ENCODE measurements at places on chromosomes 5 and 9. TPM values are rescaled to one million over a fixed set of nuclear protein-coding genes. Genes with fewer than 3 reads are reported as not detected.

GRCh38 chr5:79745255-79745654 is 55.6 kb downstream of the CMYA5 start:
- H3K4me1 ChIP-seq: peaks cover 1% of the 10 kb centered on the region
- H3K4me3 ChIP-seq: no peak overlapping the region
- no peak overlapping the region for H3K27ac ChIP-seq
- no peak for DNase-seq
- H3K27me3 ChIP-seq: no peaks in the 10 kb centered on the region

NUDT12 gene
- 15.7 TPM for polyA plus RNA-seq

- H3K36me3 ChIP-seq: no peaks in the 10 kb centered on the region
- no peak overlapping the region for H3K4me3 ChIP-seq
- no peak for DNase-seq
- peaks cover 2% of the 10 kb centered on the region for H3K27me3 ChIP-seq
- H3K4me1 ChIP-seq: no peaks in the 10 kb centered on the region
Observed at GRCh38 chr5:168106008-168106761, 185.3 kb upstream of the WWC1 start.

GRCh38 chr9:18487611-18488010 is 13.7 kb downstream of the ADAMTSL1 start:
- no peak overlapping the region for H3K4me3 ChIP-seq
- H3K4me1 ChIP-seq: no peaks in the 10 kb centered on the region
- H3K27ac ChIP-seq: no peak overlapping the region
- no peak for DNase-seq
- H3K36me3 ChIP-seq: no peaks in the 10 kb centered on the region

GRCh38 chr5:146906803-146907202 is 28.2 kb upstream of the PPP2R2B start:
- H3K36me3 ChIP-seq: no peaks in the 10 kb centered on the region
- H3K27ac ChIP-seq: no peak overlapping the region
- no peak overlapping the region for H3K4me3 ChIP-seq
- H3K27me3 ChIP-seq: no peaks in the 10 kb centered on the region

DNA sequence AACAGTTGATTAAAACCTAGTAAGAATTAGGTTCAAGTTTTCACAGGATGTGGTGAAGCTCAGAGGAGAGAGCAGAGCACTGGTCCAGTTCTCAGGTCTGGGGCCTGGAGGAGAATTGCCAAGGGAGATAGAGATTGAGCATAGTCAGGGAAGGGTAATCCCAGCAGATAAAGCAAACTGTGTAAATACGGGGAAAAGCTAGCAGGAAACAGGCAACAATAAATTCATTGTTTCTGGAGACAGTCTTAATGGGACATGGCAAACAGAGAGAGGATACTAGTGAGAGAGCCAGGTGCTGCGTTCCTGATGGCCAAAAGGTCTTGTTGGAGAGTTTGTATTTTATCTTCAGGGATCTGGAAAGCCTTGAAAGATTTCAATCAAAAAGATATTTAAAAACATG is 333.0 kb downstream of the PDE4D start:
- H3K27me3 ChIP-seq: no peaks in the 10 kb centered on the region
- no peak overlapping the region for H3K4me3 ChIP-seq
- no peak for DNase-seq
- no peaks in the 10 kb centered on the region for H3K4me1 ChIP-seq

- H3K27ac ChIP-seq: no peak overlapping the region
- DNase-seq: no peak
- H3K4me3 ChIP-seq: no peak overlapping the region
- no peaks in the 10 kb centered on the region for H3K4me1 ChIP-seq
Observed at GRCh38 chr5:142881076-142881783, 111.1 kb downstream of the ARHGAP26 start.

DNA sequence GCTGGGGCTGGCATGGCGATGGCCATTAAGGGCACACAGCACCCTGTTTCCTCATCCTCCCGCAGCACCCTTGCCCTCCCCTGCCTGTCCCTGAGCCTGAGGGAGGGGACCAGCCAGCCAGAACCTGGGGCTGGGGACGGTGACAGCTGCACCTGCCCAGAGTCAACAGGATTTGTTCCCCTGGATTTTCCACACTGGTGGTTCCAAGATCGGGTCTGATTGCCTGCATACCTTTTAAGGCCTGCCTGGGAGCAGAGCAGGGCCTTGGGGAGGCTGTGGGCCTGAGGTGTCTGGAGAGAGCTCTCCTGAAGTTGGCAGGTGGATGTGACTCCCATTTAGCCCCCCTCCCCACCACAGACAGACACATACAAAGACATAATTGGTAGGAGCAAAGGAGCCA is 61.0 kb upstream of the C5orf58 start:
- H3K36me3 ChIP-seq: no peaks in the 10 kb centered on the region
- H3K27me3 ChIP-seq: no peaks in the 10 kb centered on the region
- H3K4me1 ChIP-seq: no peaks in the 10 kb centered on the region
- H3K4me3 ChIP-seq: no peak overlapping the region
- H3K27ac ChIP-seq: no peak overlapping the region
